ENCODE measurements at places on chromosomes 7 and 10. TPM values are rescaled to one million over a fixed set of nuclear protein-coding genes. Genes with fewer than 3 reads are reported as not detected.
A peak's percentile ranks its signal among the peaks of the same experiment; 100 is the strongest.

- peak; percentile 77 for DNase-seq
Measured at GRCh38 chr10:133379152-133379800, at the start of gene PAOX. Gene PAOX, plus strand, starts transcription at chr10:133379262. Its CDS starts 55 bp downstream, at chr10:133379317.

DNA sequence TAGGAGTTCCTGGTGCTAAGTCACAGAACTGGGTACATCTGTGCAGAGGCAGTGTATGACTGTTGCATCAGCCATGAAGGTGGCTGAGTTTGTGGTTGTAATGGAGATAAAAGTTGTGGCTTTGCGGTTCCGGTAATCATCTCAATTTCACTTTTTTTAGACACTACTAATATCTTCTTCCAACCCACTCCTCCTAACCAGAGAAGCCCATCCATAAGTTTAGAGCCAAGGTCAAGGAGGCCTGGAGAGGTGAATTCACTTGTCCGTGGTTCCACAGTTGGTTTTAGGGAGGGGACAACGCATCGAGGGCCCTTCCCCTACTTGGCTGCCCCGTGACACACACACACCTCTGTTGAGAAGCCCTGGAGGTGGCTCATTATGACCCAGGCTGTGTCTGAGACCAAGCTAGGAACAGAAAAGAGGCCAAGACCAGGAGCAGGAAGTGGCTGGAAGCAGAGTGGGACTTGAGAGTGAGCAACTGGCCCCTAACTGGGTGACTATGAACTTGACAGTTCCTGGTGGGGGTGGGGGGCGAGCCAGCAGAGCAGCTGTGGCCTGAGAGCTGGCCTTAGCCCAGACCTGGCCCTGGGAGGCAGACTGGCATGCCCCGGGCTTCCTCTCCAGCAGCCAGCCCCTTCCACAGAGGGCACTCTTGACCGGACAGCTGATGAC is 66.8 kb upstream of the COL13A1 start:
- no peak for DNase-seq

ENTPD1 gene
- 6.3 TPM for total RNA-seq

SGCE gene
- 23.7 TPM for total RNA-seq

DNA sequence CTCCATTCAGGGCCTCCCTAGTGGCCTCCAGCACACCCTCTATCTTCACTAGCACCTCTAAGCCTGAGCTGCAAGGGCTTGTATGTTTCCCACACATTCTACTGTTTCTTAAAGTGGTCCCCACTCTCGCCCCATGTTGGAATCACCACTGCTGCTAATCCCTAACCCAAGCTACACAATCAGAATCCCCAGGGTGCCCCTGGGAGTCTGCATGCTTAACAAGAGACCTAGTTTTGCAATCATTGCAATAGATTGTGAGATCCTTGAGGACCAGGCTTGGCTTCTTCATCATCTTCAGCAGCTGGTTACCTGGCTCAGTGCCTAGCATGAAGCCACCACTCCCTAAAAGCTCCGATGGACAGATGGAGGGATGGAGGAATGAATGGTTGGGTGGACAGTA is 113.9 kb downstream of the MYOF start:
- no peak for DNase-seq

- no peak for DNase-seq
Measured at GRCh38 chr10:132036153-132036886, 29.4 kb upstream of the JAKMIP3 start.

HIP1 gene
- total RNA-seq = 18.0 TPM

Measured in Right ventricle myocardium inferior (tissue), 1 donor.